ENCODE measurements at places on chromosomes 16 and 17.

- DNase-seq: no peak
These were observed 458.9 kb upstream of the DYNLRB2 start for GRCh38 chr16:80081846-80082245.

GRCh38 chr16:23398987-23399805 lies 53.8 kb downstream of the COG7 start:
- no peak for DNase-seq

GRCh38 chr16:73113336-73113735 lies 65.4 kb upstream of the ZFHX3 start:
- DNase-seq: no peak

DNA sequence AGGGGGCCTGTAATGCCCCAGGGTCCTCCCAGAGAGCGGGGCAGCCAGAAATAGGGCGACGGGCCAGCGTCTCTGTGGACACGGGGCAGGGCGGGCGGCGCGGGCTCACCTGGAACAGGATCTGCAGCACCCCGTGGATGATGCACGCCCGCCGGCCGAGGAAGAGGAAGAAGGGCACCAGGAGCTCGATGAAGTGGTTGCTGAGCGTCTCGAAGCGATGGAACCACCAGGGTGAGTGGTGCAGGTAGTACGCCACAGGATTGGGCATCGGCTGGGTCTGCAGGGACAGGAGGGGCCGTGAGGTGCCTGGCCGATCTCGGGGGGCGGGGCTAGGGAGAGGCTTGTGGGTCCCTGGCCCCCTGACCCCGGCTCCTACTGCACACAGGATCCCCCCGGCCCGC lies 78.9 kb upstream of the GNG13 start:
- no peak for DNase-seq

DNA sequence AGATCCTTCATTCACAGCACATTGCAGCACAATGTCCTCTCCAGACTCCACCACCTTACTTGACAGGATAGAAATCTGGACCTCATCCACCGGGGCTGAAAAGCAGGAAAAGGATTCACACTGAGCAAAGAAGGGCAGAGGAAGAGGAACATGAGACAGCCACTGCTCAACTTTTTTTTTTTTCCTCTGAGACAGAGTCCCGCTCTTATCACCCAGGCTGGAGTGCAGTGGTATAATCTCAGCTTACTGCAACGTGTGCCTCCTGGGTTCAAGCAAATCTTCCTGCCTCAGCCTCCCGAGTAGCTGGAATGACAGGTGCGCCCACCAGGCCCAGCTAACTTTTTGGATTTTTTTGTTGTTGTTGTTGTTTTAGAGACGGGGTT lies 34.4 kb downstream of the PECAM1 start:
- no peak for DNase-seq

DNA sequence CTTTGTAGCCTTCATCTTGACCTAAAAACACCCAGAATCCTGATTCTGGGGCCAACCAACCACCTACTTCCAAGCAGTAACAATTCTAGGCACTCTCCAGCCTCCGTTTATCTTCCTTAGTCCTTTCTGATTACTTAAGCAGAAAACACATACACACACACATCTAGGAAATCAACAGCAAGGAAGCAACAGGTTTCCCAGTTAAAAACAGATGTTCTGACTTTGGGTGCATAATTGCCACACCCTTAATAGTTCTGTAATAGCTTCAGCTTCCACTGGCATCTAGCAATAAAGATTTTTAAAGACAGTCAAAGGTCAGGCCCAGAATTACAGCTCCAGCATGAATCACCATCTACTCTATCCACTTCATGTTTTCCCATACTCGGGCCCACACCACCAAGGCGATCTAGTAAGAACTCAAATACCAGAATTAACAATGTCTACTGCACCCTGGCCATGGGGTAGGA lies 2.6 kb downstream of the ARHGAP17 start:
- no peak for DNase-seq

DNA sequence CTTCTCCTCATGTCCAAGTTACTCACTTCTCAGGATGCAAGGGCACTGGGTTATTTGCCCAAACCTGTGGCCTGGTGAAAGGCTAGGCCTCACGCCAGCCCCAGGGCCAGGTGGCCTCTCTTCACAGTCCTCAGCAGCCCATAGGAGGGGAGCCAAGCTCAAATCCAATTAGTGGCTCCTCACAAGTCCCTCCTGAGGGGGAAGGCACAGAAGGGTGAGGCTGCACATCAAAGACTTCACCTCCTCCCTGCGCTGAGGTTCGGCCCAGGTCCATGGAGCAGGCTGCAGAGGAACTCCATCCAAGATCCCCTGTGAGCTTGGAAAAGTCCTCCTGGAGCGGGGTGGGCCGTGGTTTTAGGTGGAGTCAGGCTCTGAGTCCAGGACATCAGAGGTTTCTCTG lies 320.0 kb downstream of the FOXL1 start:
- DNase-seq: no peak

- no peak for DNase-seq
These were observed 27.4 kb downstream of the TMEM132E start for GRCh38 chr17:34606763-34607162.

GRCh38 chr17:27577121-27577761 lies 53.7 kb upstream of the LGALS9 start:
- DNase-seq: no peak

DNA sequence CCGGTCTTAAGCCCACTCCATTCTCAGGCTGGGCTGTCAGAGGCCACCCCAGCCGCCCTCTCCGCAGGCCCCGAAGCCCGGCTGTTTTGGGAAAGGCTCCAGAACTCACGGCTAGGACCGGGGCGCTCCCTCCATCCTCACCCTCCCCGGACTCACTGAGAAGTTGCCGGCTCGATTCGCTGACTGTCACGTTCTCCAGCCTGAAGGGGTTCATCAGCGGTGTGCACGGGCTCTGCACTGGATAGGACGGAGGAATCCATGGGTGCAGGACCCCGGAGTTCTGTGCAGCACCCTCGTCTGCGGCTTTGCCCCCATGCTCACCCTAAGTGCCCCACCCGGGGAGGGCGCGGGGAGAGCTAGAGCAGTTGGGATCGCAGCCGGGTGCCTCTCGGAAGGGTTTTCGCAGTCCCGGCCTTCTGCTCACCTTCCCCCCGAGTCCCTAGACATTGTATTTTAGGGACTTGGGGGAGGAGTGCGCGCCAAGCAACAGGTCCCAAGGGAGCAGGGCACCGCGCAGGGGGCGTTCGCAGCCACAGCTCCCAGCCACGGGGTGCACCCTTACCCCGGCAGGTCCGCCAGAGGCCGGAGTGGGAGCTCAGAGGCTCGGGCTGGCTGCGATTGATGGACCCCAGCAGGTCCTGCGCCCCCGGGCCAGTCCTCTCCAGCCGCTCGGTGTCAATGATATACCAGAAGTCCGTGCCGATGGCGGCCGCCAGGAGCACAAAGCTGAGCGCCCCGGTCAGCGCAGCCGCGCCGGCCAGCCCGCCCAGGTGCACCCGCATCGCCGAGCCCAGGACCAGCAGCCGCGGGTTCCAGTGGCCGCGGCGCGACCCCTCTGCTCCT lies 1.0 kb downstream of the TMEM114 start:
- no peak for DNase-seq

GRCh38 chr17:82236142-82236971 lies 7.5 kb downstream of the SLC16A3 start:
- DNase-seq: peak; percentile 81

DNA sequence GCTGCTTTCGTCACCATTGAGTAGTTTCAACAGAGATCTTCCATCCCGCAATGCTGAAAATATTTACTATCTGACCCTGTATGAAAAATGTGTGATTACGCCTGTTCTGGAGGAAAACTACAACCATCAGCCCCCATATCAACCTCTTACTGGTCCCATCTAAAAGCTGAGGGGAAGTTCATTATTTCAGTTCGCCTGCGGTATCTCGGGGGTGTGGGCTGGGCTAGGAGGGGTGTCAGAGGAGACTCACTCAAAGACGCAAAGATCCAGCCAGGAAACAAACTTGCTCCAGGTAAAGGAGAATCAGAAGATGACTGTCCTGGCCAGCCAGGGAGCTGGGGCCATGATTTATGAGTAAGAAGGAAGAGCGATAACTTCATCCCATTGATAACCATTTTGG lies 13.7 kb downstream of the CACNG1 start:
- no peak for DNase-seq

GRCh38 chr17:35372846-35373533 lies 431 bp downstream of the SLFN11 start:
- peak; percentile 33 for DNase-seq

- DNase-seq: no peak
These were observed 9.8 kb downstream of the MIEF2 start for GRCh38 chr17:18270046-18270931.

GRCh38 chr17:40666331-40666730 lies 1.4 kb upstream of the KRT222 start:
- no peak for DNase-seq

DNA sequence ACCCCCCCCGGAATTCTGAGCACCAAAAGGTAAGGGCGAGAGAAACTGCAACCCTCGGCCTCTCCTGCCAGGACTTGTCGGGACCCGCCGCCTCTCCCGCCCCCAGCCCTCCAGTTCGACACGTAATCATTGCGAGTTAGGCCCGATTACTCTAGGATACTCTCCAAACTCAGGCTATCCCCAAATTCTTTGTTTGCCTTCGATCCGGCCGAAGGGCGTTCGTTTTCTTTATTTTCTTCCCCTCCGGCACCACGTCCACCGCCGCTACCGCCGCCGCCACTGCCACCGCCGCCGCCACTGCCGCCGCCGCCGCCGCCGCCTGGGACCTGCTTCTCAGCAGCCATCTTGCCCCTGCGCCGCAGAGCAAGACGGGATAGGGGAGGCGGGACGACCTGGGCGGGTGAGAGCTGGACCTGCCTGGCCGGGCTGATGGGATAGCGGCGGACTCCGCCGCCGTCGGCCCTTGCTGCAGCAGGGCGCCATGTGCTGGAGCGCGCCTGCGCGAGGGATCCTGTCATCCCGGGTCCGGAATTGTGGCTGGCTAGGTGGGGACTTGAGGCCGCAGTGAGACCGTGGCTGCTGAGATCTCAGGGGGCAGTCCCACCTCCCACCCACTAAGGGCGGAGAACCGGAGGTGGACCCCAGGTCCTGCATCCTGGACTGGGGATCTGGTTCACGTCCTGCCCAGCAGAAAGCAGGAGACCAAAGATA lies at the start of gene SRP68:
SRP68 (minus strand) TSS at position 370 of the 711 bp plus-strand sequence; CDS start at position 344, 26 bp downstream.
- peak; percentile 88 for DNase-seq

DNA sequence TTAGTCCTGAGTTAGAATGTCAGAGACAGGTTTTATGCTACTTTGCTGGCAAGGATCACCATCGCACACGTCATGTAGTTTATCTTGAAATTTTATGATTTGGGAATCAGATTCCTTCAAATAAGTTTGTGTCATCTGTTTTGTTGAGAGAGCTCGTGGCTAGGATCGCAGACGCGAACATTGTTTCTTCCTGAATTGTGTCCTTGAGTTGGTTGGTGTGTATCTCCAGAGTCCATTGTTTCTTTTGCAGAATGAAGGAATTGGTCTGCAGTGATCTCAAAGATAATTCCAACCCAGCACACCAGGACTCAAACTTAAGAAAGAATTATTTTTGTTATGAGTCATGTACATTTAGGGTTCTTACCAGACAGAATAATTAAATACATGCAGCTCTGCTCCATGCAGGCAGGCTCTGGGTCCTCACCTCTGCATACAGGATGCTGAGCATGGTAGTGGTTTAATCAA lies 51.6 kb downstream of the PRKCA start:
- DNase-seq: no peak

DNA sequence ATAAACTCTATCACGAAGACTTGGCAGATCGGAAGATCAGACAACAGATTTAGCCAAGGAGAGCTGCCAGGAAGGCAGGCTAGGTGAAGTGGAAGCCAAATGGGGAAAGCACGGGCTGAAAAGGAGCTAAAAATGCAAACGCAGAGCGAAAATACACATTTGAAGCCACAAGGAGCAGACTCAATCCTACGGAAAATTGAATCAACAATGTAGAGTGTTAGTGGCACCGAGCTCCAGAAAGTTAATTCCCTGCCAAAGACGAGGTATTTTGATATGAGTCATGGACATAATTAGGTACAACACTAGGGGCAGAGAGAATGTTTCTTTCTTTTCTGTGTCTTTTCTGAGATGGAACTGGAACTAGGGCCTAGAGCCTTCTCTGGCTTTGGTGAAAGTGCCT lies 20.7 kb downstream of the GSG1L start:
- no peak for DNase-seq

DNA sequence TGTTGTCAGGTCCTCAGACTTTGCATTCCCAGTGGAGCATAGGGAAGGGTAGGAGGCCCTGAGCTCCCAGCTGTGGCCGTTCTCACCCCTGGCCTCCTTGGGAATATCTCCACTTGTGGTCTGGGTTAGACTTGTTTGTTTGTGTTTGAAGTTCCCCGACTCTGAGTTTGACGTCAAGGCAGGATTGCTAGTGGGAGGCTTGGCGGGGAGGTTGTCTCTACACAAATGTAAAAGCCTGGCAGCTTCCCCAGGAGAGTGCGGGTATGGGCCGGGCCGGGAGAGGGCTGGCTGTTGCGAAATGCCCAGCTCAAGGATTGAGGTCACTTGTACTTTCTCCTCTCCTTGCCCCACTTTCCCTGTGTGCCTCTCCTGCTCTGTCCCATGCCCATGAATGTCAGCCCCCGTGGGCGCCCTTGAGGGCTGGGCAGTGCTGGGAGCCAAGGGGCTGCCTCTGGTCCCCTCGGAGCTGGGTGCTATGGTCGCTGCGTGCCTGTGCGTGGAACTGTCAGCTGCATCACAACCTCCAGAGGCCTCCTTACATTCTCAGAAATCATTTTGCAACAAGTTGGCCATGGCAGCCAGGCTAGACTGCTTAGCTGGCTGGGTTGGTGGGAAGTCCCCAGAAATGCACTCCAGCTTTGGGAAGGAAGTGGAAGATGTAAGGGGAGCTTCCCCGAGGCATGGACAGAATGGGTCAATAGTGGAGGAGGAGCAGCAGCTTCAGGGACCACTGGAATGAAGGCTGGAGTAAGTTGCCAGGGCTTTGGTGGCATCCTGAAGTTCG lies 84.3 kb downstream of the KSR1 start:
- DNase-seq: no peak

- DNase-seq: no peak
These were observed 3.2 kb downstream of the NDE1 start for GRCh38 chr16:15653227-15653626.

- DNase-seq: no peak
These were observed 127.9 kb upstream of the CDH11 start for GRCh38 chr16:65249768-65250167.

DNA sequence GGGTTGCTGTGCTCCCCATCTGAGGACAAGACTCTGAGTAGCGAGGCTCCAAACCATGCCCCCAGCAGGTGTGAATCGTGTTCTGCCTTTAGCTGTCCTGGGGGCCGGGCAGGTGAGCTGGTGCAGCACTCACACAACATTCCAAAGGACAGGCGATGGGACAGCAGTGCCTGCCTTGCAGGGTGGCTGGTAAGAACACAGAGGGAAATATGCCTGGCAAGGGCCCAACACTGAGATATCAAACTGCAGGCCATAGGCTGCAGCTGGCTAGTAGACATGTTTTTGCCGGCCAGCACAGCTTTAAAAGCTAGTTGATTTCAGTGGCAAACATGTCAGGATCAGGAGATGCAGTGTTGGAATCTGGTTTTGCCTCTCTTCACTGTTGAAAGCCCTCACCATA lies 23.6 kb downstream of the CLEC16A start:
- DNase-seq: no peak

- DNase-seq: no peak
These were observed 20.1 kb upstream of the CYLD start for GRCh38 chr16:50721549-50722404.

- no peak for DNase-seq
These were observed 180.3 kb upstream of the MYOCD start for GRCh38 chr17:12485361-12485906.
